CD4-positive, alpha-beta memory T cell (primary cell): ENCODE measurements at places on chromosomes 7 and 10.

GRCh38 chr10:22658745-22659410 lies 55.5 kb downstream of the PIP4K2A start:
- no peak for DNase-seq
- no peaks in the 10 kb centered on the region for H3K36me3 ChIP-seq
- H3K27me3 ChIP-seq = no peaks in the 10 kb centered on the region
- no peak overlapping the region for H3K4me3 ChIP-seq
- peaks cover 100% of the 10 kb centered on the region for H3K4me1 ChIP-seq

DNA sequence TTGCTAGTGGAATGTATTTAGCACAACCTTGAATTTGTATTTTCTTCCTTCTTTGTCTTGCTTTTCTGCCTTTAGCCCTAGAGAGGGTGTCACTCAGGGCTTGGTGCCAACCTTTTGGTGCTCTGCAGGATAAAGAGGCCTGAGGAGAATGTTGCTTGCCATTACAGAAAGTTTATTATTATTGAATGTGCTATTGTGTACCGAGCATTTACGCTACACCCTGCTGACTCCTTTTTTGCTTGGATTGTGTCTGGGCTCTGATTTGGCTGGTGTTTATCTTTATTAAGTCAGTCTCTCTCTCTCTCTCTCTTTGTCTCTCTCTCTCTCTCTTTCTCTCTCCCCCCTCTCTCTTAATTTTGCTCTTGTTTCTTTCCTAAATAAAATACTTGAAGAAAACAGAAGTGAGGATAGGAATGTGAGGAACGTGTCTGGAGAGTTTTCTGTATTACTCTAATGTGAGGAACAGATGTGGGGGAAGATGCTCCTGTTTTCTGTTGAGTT lies 284.4 kb upstream of the PHYHIPL start:
- no peaks in the 10 kb centered on the region for H3K27me3 ChIP-seq
- no peak overlapping the region for H3K27ac ChIP-seq
- DNase-seq = no peak
- H3K4me1 ChIP-seq = no peaks in the 10 kb centered on the region
- H3K36me3 ChIP-seq = no peaks in the 10 kb centered on the region
- H3K4me3 ChIP-seq = no peak overlapping the region

GRCh38 chr10:90674928-90675327 lies 182.9 kb downstream of the HTR7 start:
- H3K4me1 ChIP-seq = no peaks in the 10 kb centered on the region
- H3K27me3 ChIP-seq = no peaks in the 10 kb centered on the region
- DNase-seq = no peak

DNA sequence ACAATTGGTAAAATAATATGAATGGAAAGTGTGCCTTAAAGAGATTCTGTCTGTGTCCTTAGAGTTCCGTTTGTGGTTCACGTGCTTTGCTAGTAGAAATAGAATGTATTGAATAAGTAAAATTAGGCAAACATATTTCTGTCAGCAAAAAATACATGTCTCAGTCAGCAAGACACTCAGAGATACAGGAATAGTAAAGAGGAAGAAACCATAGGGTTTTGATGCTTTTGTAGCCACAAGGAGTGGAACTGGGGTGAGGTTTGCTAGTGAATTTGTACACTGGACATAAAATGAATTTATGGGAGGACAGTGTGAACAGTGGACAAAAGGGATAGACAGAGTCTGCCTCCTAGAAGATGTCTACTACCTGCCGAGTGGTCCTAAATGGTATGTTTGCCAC lies 289.2 kb upstream of the NRP1 start:
- no peaks in the 10 kb centered on the region for H3K4me1 ChIP-seq
- no peaks in the 10 kb centered on the region for H3K27me3 ChIP-seq
- H3K36me3 ChIP-seq = no peaks in the 10 kb centered on the region
- H3K4me3 ChIP-seq = no peak overlapping the region
- H3K27ac ChIP-seq = no peak overlapping the region
